ENCODE measurements at places on chromosomes 2 and 18.

- DNase-seq, result no peak
Observed at GRCh38 chr2:38978296-38978903, 88.7 kb downstream of the ARHGEF33 start.

DNA sequence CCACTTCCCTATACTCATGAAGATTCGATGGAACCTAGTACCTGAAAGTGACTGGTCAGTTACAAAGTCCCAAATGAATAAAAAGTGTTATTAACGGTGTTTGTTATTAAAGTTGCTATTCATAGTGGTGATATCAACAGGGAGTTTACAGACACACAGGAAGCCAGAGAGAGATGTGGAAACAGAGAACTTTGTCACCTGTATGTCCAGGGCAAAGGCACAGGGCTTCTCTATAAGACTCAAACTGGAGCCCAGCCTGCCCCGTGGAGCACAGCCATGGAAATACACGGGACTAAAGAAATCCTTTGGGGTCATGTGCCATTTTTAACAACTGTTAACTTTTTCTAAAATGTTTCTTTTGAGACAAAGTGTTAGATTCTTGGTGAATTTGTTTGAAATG is 68.5 kb downstream of the KLF7 start:
- DNase-seq, result no peak

DNA sequence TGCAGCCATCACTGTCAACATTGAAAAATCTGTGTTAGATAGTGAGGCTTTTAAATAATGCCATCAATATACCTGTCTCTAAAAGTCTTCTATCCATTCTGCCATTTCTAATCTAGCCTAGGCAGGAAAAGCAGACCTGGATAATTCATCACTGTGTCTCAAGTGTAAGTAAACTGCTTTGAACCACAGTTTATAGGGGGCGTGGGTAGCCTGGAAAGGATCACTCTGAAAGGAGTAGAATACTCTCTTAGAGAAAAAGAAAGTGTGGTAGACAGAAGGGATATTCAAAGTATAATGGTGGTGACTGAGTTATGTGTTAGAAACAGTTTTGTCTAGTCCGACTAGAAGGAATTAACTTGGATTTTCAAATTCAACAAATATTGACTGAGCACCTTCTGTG is 40.8 kb downstream of the CERS6 start:
- DNase-seq, result no peak

GRCh38 chr2:221077251-221077650 is 494.9 kb downstream of the EPHA4 start:
- no peak for DNase-seq
